ENCODE measurements at places on chromosomes 3 and 15.

DNA sequence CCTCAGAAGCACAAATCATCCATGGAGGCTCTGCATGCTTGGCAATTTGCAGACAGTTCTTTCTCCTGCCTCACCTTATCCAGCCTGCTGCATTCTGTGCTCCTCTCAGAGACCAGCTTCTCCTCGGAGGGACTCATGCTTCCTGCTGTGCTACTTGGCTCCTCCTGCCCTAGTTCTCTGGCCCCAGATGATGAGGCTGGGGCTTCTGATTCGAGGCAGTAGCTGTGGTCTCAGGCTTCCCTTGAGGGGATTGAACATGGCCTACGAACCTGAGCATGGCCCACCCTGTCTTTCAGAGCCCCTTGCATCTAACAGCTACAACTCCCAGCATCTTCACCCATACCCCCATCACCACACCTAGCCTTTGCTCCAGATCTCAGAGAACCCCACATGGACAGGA lies 6.7 kb downstream of the VIPR1 start:
- no peak for DNase-seq

DNA sequence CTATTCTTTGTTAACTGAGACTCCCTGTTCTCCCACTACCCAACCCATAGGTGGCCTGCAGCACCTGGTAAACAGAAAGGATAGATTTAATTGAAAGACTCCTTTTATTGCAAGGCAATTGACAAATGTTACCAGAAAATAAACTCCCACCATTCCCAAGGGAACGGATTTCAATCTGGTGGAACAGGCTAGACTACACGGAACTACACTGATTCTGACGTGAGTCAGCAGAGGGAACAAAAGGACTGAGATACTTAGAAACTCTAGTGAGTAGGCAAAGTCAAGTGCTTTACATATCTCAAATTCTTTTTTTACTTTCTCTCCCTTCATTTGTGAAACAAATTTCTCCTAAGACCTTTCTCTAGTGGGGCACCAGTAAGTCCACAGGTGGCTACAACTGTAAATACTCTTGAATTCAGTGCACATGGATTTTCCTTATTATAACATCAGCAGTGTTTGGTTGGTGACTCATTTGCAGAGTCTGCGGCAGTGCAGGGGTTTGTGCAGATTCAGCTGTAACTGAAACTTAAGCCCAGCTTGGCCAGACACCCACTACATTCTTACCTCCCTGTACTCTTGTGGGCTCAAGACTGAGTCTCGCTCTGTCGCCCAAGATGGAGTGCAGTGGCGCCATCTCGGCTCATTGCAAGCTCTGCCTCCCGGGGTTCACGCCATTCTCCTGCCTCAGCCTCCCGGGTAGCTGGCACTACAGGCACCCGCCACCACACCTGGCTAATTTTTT lies 34.3 kb upstream of the PLSCR2 start:
- DNase-seq: no peak

DNA sequence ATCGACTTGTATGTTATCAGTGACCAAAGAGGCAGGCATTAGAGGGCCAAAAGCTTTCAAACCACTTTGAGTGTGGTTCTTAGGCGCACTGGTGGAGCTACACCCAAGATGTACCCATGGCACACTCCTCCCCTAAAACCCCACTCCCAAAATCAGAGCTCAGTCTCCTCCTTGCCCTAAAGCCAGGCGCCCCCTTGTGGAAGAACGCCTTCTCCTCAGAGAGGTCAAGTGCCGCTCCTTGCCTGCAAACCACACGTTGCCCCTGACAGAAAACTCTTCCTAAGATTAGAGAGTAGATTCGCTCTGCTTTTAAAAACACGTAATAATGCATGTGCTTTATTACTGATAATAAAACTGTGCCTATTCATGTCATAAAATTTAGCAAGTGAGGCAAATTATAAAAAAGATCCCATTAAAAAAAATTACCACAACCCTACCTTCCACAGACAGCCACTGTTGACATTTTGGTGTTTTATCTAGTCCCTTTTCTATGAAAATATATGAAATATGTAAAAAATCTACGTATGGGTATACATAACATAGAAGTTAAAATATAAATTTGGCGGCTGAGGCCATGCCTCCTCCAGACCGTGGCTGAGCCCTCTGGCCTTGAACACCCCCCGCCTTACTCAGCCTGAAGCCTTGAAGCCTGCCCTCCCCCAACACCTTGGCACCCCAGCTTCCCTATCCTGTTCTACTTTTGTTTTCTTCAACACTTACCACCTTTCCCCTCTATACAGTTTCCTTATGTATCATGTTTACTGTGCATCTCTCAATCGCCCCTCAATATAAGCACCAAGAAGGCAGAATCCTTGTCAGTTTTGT lies 33.5 kb downstream of the BCL2L10 start:
- peak; percentile 48 for DNase-seq

DNA sequence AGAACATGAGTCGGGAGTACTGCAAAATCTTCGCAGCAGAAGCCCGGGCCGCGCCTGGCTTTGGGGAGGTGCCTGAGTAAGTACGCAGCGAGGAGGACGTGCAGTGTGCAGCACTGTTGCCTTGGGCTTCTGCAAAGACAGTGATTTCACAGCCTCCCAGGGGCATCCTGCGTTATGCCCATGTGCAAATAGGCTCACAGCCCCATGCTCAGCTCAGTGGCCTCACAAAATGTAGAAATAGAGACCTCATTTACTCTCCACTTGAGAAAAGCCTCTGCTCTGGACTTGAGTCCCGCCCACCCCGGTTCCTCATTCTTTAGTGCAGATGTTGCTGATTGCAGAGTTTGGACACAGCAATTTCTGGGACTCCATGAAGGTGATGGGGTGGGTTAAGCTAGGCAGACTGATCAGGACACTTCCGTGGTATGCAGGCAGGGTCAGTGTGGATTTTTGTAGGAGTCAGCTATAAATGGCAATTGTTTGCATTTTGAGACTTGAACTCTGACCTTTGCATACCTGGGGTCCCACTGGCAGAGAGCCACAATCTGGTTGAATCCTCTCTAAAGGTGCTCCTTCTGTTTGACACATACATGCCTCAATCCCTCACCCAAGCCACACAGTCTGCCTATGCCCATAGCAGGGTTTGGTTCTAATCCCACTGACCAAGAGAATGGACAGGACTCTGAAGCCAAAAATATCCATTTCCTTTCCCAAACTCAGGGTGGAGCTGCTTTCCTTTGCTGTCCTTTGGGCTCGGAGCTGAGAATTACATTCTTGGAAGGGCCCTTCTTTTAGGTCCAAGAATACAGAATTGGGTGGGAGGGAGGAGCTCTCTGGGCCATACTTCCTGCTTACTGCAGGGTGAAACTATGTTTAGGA lies 20.7 kb upstream of the SLC28A1 start:
- DNase-seq: no peak

DNA sequence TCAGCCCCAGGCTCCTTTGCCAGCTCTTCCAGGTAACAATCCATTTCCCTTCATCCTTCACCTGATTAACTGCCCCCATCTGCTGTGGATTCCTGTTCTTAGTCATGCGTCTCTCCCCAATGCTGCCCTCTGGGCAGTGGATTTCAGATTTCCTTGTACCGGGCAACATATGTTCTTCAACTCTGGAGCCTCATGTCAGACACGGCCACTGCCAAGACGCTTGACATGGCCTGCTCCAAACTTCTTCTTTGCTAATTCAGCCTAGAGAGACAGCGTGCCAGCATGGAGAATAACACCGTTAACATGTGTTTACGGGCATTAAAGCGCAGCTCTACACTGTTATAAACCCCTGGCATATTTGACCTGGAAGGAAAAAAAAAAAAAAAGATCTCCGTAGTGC lies 1035.1 kb upstream of the NR2F2 start:
- no peak for DNase-seq

DNA sequence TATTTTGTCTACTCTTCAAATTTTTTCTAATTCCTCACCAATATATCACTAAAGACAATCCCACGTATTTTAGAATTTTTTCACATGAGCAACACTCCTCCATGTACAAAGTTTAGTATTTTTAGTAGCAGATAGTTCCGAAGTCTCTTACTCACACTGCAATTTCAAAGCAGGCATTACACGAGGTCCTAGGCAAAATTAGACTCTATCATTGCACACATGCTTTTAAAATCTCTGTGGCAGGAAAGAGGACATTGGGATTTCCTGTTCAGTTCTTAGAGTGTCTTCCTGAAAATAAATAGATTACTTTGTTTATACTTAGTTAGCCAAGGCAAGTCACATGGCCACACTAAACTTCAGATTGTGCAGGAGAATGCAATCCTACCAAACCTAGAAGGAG lies 847.7 kb downstream of the ROBO2 start:
- DNase-seq: no peak

DNA sequence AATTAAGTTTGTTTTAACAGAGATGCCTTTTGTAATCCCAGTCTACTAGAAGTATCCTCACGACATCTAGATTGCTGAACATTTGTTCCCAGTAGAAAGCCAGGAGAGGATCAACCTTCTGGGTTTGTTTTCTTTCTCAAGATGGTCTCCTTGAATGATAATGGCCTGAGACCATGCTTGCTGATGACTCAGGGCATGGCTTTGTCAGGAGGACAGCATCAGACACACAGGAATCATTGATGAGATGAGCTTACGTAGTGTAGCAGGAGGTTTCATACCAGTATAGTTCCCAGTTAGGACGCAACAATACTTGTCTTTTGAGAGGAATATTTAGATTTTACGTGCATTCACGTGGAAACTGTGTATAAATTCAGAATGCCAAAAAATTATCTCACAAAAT lies 38.6 kb downstream of the ATP1B3 start:
- no peak for DNase-seq

DNA sequence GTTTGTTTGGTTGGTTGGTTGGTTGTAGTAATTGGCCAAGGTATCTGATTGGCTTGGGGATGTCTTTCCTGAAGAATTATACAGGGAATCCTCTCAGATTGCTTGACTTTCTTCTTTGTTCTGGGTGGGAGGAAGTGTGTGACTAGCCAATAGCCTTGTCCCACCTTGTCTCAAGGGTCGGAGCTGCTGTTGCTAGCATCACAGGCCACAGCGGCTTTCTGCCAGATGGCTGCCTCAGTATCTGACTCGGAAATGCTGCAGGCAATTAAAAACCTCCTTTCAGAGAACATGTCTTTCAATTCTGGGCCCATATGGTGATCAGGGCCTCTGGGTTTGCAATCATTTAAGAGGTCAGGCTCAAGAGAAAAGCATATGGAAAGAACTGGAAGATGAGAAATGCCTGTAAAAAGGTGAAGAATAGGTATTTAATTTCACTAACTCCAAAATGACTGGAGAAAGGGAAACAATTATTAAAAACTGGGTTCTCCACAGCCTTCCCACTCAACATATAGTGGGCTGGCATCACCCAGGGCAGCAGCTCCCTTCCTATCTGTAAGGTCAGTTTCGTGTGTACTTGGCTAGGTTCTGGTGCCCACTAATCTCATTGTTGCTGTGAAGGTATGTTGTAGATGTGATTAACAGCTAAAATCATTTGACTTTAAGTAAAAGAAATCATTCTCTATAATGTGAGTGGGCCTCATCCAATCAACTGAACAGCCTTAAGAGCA lies 32.4 kb downstream of the TGFBR2 start:
- no peak for DNase-seq

- DNase-seq: no peak
Observed at GRCh38 chr3:40602778-40603385, 78.1 kb downstream of the ZNF621 start.

DNA sequence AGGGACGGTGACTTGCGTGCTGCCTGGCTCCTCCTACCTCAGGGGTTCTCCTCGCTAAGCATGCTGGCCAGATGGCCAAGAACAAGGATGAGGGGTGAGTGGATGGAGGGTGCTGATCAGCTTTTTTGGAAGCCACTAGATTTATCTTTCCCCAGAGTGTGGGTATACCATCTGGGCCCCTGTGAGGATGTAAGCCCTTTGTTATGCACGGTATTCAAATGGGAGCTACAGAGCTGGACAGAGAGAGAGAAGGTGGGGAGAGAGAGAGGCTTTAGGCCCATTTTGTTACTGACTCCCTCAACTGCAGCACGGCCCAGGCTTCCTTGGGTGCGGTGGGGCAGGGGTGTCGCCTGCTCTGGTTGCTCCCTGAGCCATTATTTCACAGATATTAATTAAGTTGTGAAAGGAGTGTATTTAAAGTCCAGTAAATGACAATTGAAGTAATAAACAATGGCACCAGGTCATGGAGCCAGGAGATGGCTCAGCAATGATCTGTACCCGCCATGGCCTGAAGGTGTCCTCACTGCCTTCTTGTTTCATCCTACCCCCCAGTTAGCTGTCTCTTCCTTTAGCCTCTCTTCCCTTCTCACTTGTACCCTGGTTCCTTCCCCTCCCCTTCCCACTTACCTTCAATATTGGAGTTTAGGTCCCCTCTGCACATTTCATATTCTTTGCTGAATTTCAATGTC lies 158.0 kb downstream of the CLSTN2 start:
- DNase-seq: no peak

DNA sequence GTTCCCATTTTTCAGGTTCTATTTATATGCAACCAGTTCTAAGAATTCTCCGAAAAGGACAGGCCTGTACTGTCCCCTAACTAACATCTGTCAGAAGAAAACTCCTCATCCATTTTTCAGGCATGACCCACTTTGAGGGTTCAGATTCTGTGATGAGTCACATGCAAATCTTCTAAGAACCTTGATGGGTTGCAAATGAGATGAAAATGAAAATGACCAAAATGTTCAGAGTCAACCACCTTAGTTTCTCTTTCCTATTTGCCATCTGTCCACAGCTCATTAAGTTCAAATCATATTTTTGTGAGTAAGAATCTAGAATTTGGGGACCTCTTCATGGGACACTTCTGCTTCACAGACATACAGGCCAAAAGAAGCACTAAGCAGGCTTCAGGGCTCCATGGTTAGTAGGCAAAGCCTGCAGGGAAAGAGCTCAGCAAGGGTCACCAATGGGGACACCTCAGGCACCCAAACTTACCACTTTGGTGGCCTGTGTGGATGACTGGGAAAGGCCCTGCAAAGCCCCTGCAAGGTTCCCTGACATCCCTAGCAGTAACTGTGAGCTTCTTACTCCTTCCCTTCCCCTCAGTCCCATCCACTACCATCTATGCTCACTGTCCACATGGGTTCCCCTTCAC lies 122.0 kb downstream of the WDR76 start:
- DNase-seq: no peak

DNA sequence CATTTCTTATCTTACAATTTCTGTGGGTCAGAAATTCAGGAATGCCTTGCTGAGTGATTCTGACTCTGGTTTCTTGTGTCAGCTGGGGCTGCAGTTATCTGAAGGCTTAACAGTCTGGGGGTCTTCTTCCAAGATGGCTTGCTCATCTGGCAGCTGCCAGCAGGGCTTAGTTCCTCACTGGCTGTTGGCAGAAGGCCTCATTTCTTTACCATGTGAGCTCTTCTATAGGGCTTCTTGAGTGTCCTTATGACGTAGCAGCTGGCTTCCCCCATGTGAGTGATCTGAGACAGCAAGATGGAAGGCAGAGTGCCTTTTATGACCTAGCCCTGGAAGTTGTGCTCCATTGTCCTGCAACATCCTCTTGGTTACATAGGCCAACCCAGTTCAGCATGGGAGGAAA lies 82.0 kb upstream of the PDZRN3 start:
- no peak for DNase-seq

GRCh38 chr3:128845119-128845777 lies 34.2 kb upstream of the ACAD9 start:
- DNase-seq: no peak

GRCh38 chr15:43086551-43086950 lies 19.3 kb downstream of the UBR1 start:
- DNase-seq: no peak
